GM13977 (cell line): ENCODE measurements at places on chromosomes 1 and 21.

- no peak for DNase-seq
These were observed 3.4 kb downstream of the MAP3K7CL start for GRCh38 chr21:29133796-29134195.

DNA sequence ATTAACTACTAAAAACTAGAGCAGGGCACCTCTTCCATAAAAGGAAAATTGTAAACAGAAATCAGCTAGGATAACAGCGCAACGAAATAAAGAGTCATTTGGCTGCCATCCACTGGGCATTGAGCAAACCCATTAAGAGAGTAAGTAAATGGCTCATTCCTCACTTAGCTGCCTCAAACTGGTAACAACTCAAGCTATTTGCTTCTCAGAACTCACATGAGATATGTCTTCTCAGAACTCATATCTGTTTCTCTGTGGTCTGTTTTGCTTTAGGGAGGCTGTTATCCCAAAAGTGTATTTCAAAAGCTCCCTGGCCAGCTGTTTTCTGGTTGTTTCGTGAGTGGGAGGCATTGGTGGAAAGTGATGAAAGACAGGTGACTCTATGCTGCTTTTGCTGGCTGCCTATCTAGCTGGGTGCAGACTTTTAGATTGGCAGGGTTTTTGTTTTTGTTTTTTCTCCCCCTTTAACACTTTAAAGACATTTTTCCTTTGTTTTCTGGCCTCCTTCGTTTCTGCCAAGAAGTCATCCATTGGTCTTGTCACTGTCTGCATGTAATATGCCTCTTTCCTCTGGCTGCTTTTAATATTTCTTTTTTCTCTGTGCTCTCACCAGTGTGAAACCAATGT, 269.2 kb upstream of the RGS18 start:
- DNase-seq = no peak

DNA sequence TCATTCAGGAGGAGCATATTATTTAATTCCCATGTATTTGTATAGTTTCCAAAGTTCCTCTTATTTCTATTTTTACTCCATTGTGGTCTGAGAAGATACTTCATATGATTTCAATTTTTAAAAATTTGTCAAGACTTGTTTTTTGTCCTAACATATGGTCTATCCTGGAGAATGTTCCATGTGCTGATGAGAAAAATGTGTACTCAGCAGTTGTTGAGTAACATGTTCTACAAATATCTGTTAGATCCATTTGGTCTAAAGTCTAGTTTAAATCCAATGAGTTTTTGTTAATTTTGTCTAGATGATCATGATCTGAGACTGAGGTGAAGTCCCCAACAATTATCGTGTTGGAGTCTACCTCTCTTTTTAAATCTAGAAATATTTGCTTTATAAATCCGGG, 14.5 kb downstream of the PSMG1 start:
- no peak for DNase-seq

DNA sequence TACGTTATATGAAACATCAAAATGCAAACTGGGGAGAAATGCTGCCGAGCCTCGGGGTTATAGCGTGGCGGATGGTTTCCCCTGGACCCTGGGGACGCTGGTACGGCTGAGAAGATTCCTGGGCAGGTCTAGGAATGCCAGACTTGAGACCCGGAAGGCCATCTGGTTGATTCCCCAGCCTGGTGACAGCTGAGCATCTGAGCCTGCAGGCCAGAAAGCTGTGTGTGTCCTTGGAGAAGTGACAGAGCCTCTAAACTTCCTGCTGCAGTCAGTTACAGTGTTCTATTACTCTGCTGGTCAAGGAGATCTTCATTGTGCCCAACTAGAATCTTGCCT, 2.3 kb downstream of the VASH2 start:
- no peak for DNase-seq

- DNase-seq = no peak
These were observed 61.0 kb downstream of the TOR3A start for GRCh38 chr1:179142889-179143299.
